Right renal cortex interstitium (tissue), 3 donors: ENCODE measurements at places on chromosomes 3 and 15.

GRCh38 chr3:48399387-48400172, 27.6 kb downstream of the FBXW12 start:
- no peak for DNase-seq

- DNase-seq, result no peak
Observed at GRCh38 chr3:46406443-46406787, 451 bp downstream of the CCR5AS start.

DNA sequence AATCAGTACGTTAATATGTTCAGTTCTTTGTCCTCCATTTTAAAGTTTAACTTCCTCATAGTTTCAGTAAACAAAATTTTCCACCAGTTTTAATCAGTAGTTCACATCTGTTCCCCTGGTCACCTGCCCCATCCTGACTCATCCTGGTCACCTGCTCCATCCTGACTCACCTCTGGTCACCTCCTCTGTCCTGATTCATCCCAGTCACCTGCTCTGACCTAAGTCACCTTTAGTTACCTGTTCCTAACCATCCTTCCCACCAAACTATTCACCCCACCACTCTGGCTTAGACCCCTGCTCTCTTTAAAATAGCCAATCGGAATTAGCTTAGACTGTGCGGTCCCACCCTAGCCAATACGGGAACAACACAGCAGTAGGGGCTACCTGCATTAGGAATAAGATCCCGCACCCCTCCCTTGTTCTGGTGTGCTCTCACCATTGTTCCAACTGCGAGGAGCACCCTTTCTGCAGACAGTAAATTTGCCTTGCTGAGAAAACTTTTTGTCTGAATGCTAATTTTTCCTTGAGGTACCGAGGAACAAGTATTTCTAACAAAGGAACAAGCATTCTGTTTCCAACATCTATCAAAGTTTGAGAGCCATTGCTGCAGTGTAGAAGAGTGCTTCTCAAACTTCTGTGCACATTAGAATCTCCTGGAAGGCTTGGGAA, 169.3 kb downstream of the ADAMTS17 start:
- no peak for DNase-seq

DNA sequence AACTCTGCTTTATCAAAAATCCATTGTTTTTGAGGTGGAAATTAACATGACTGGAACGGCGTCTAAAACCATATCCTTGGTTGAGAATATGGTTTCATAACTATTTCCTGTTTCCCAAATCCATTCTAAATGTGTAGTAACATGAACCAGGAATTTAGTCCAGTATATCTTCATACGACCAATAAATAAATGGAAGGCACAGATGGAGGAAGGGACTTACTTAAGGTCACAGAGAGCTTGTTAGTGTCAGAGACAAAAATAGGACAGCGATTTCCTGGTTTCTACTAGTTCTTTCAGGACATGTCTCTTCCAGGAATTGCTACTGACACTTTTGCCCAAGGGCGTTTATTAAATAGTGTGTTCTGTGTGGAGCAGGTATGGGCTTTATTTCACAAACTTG, 41.2 kb downstream of the HES1 start:
- DNase-seq, result no peak

DNA sequence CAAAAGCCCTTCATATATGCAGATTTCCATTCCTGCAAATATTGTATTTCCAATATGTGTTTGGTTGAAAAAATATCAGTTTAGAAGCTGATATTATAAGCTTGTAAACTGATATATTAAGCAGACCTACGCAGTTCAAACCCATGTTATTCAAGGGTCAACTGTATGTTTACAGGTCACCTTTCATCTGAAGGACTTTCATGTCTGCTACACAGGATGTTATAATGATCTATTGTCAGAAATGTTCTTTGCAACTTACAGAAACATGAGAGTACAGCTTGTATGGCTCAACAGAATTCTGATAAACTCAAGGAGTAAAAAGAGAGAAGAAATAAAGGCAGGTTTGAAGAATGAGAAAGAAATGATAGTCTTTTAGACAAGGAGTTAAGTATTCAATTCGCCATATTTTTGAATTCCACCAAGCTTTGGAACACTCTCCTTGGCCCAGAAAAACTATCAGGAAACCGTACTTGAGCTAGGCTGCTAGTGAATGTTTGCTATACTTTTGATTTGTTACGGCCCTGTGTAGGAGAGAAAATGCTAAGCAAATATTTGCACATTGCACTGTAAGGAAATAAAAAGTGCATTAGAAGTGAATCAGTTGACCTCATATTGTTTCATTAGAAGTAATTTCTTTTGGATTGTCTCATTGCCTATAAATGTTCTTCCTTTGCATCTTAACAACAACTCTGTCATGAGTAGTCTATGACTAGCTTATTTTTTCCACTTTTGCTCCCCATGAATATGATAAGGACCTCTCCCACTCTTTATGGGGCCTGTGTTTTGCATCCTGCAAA, 81.2 kb downstream of the NEK11 start:
- DNase-seq, result no peak

DNA sequence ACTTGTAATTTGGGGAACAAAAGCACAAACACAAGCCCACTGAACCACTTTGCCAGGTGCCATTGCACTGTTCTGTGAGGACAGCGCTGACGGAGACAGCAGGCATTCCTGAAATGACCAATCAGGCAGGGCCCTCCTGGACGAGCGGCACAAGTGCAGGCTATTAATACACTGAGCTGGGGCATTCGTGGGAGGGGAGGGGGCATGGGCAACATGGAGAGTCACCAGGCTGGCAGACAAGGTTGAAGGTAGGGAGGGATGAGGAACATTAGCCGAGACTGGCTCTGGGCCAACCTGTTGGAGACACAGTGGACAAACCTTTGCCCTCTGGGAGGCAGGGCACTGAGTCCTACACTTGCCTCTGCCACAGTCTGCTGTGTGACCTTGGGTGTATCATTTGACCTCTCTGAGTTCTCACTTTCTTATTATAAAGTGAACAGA, 45.6 kb downstream of the NOX5 start:
- no peak for DNase-seq
